Stimulated activated CD4-positive, alpha-beta T cell treated with anti-CD3 and anti-CD28 coated beads, Interleukin-15, amount 100 ng/mL, for 48 hours (primary cell): ENCODE measurements at places on chromosomes 7 and 10.

DNA sequence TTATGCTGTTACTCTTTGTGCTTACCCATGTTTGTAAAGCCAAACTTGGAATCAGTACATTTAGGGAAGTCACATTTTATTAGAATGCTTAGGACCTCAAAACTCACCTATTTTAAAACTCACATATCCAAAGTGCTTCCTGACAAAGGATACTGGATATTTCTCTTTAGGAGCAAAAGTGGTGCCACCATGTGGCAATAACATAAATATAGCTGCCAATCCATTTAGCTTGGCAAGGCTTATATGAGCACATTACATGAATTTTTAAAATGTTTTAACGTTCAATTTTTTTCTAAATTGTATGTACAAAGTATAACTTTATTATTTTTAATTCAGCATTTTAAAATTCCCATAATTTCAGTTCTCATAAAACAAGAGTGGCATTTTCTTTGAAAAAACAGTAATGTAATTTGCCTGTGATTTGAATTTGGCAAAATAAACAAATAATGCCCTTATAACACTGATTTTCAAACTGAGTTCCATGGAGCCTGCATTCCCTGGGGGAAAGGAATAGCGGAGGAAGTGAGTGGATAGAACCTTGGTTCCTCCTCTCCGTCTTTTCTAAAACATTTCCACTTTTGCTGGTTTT is 75.4 kb downstream of the HDAC9 start:
- DNase-seq: no peak

DNA sequence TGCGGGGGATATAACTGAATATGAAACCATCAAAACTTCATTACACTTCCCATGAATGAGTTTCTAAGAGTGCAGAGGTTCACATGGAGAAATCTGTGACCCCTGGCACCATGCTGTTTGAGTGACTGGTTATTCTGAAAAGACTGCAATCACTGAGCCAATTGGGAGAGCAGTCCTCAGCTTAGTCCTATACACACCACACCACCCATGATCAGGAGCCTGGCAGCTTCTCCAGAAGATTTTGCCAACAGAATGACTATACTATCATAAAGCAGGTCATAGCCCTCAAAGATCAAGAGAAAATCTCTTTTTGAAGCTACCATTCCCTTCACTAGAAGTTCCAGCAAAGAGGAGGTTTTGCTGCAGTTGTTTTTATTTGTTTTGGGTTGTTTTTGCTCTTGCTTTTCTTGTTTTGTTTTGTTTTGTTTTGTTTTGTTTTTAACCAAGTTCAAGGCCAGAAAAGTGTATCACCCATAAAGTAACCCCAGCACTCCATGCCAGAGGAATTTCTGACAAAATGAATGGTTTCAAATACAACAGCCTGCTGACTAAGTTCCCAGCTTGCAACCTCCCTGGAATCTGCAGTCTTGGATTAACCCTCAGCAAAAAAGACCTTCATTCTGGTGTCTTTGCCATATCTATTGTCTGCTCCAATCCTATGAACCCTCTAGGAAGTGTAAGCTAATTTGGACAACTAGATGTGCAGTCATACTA is 19.7 kb upstream of the HGF start:
- DNase-seq: no peak

DNA sequence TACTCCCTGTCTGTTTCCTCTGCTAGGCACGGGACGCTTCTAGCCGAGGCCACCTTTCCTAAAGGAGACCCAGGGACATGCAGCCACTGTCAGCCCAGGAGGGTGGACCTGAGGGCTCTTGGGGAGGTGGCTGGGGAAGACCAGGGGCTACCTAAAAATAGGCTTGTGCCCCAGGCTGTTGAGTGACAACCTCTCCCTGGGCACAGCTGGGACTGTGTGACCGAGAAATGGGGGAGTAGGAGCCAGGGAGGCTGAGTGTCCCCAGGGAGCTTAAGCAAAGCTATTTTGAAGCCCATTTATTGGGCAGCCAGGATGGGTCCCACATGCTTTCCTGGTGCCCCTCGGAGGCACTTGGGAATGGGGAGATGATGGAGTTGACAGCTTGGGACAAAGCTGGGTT is 63.8 kb downstream of the CALML3 start:
- DNase-seq: no peak

DNA sequence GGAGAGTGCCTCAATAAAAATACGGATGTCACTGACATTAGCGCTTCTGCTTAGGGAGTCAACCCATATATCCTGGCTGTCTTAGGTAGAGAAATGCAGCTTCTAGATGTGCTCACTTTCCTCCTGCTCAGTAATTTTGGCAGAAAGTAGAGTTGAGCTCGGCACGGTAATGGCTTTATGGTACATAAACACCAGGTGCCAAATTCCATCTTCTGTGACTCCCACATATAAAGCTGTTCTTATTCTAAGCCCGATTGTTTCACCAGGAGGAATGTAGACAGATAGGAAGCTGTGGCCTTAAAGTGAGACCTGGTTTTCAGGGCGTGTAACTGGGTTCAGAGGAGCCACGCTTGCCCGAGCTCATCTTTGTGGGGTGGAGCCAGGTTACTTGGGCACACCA is 143.7 kb downstream of the CREB5 start:
- DNase-seq: no peak
